CD4-positive, alpha-beta T cell (primary cell): ENCODE measurements at places on chromosomes 13 and 19.

DNA sequence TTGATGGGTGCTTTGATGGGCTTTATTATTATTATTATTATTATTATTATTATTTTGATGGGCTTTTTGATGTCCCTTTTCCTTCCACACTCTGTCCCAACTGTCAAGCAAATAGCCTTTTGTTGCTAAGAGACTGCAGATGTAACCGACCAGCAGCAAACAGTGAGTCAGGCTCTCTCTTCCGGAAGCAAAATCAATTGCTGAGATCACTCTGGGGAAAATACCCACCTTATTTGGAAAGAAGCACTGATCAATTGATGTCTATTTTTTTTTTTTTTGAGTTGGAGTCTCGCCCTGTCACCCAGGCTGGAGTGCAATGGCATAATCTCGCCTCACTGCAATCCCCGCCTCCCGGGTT is 2.9 kb downstream of the LDLR start:
- DNase-seq = peak; percentile 38

- DNase-seq = no peak
These were observed 495.0 kb upstream of the SPRY2 start for GRCh38 chr13:80835902-80836301.

- DNase-seq = no peak
These were observed 3.4 kb downstream of the TCF3 start for GRCh38 chr19:1648920-1649541.

GRCh38 chr19:3006075-3006767 is 22.9 kb downstream of the TLE2 start:
- DNase-seq = peak; percentile 17

DNA sequence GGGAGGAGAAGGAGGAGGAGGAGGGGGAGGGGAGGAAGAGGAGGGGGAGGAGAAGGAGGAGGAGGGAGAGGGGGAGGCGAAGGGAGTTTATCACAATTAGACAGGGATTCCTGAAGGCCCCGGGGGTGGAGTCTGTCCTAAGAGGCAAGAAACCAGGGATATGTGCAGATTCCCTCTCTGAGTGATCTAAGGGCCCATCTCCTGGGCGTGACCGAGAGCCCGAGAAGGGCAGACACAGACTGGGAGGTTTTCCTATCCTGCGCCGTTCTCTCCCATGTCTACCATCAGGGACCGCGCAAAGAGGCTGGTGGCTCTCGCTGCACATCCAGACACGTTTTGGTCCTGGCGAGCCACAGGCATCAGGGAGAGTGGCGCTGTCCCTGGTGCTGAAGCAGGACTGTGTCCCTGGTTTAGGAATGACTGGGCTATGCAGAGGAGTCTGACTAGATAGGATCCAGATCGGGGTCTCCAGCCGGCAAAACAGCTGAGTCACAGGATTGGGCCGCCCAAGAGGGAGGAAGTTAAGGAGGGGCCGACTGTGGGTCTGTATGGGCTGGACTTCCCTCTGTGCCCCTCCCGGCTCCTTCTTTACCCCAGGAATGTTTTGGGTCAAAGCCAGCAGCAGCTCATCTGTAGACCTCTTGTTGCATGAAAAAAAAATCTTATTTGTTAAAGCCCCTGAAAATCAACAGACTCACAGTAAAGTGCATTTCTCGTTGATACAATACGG is 17.9 kb upstream of the ZNF175 start:
- DNase-seq = no peak

DNA sequence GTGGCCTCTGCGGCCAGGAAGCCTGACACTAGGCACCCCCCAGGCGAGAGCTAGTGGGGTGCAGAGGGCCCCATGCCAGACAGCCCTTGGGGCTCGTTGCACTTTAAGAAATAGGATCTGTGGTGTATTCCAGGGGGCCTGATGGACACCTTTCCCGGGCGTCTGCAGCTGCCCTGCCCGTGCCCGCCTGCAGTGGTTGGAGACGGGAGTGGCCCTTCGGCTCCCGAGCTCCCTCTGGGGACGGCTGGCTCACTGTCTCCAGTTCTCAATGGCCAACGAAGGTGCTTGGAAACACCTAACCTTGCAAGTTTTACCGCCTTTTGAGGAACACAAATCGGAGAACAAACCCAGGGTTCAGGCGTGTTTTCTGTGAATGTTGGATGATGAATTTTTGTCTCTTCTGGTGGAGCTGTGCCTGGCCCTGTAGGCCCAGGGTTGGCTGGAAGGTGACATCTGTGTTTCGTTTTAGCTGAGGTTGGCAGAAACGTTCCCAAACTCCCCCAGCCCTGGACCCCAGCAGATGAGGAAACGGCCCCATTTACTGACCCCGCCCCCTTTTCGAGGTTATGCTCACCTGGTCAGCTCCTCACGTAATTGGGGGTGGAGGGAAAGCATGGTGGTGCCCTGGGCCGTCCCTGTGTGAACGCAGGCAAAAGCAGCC is 17.4 kb upstream of the NPAS1 start:
- no peak for DNase-seq
